ENCODE measurements at places on chromosomes 2 and 18.

GRCh38 chr2:181177376-181177775 is 197.0 kb downstream of the UBE2E3 start:
- DNase-seq, result no peak

DNA sequence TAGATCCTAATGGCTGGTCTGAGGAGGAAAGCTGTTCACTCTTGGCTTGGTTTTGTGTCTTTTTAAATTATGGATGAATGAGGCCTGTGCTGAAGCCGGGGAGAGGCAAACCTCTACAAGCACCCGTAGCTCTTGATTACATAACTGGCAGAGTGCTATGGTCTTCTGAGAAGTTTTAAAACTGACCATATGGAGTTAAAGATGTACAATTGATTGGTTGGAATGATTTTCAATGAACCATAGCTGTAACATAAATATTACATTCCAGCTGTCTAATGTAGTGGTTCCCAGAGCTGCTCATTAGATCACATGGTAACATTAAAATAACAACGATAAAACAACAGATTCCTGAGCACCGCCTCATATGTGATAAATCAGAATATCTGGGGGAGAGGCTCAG is 71.1 kb upstream of the MAP4K3 start:
- DNase-seq, result no peak

GRCh38 chr2:58047961-58048360 is 1.4 kb downstream of the VRK2 start:
- no peak for DNase-seq

- DNase-seq, result no peak
Observed at GRCh38 chr2:170341684-170342623, 164.0 kb downstream of the MYO3B start.

DNA sequence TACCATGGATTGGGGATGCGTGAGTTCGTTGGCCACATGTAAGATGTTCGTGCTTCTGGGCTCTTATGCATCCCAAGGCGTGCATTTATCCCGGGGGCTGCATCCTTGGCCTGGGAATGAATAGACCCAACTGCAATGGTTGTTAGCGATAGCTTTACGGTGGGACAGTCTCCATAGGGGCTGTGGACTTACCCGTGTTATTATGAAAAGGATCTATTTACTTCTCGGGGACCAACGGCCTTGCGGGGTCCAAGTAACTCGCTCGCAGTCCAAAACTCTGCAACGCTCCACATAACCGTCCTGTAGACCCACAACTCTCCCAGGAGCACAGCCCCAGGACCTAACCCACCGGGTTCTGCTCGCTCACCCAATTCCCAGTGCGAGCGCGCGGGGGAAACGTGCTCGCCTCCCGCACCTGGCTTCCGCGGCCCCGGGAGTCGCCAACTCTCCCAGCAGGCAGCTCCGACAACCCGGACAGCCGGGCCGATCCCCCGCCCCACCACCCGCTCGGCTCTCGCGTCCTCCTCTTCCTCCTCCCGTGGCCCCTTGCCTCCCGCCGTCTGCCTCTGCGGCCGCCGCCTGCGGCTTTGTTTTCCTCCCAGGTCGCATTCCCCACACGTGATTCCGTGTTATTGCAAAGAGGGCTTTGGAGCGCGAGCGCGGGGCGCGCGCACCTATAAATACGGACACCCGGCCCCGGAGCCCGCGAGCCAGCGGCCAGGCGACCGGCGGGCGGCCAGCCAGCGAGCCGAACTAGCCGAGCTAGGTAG is at the start of gene CABLES1:
TSS of gene CABLES1 (plus strand) at position 706 of the 770 bp plus-strand sequence. CDS start 278 bp downstream, outside the sequence.
- no peak for DNase-seq

DNA sequence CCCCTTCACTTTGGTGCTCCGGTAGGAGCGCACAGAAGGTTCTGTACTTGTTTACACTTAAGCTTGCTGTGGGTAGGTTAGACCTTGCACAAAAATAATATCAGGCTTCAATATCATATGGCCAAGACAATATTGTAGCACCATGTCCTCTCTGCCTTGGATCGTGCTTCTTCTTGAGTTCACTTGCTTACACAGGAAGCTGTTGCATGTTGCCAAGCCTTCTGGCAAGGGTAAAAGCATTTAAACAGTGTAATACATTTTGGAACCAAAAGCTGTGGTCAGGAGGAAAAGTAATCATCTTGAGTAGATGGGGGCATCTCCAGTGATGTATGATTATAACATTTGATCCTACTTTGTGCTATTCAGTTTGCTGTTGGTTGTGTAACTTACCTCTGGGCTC is 197.5 kb downstream of the LTBP1 start:
- DNase-seq, result no peak

DNA sequence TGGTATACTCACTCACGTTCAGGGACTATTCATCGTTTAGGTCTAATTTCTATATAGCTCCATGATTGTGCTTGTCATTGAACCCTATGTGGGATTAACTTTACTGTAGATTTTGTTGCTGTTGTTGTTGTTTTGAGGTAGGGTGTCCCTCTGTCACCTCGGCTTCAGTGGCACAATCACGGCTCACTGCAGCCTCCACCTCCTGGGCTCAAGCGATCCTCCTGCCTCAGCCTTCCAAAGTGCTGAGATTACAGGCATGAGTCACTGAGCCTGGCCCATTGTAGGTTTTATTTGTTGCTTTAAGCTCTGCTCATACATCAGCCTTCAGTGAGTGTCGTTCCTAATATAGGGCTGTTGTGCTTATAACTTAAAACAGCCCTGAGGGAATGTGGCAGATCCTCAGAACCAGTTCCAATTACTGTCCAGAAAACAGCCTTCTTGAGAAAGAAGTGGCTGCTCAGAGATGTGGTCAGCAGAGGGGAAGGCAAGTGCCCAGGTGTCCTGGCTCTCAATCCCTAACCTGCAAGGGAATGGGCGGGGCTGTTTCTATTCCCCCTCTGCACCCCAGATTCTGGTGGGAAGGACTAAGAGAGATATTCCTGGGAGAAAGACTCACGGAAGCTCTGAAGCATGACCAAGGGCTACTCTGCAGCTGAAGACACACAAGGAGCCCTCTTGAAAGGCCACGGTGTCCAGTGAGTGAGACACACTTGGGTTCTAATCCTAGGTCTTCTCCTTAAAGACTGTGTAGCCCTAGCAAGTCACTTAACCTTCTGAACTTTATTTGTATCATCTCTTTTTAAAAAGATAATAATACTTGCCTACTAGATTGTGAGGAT is 79.6 kb upstream of the LCLAT1 start:
- no peak for DNase-seq

- DNase-seq, result no peak
Observed at GRCh38 chr2:38121481-38121880, 45.5 kb upstream of the CYP1B1 start.

DNA sequence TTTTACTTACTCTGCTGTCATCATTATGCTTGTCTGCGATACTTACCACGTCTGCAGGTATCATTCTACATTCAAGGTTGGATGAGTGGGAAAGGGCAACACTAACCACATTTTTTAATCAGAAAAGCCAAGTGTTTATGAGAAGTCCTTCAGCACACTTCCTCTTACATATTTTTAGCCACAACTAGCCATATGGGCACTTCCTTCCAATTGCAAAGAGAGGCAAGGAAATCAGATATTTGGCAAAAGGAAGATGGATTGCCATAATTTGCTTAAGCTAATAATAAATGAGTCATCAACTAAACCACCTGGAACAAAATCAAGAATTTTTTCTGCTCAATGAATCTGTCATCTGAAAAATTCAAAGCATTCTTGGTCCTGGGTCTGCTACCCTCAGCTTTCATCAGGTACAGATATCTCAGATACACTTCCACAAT is 16.7 kb upstream of the MRO start:
- no peak for DNase-seq

- no peak for DNase-seq
Observed at GRCh38 chr2:56040189-56040588, 116.6 kb upstream of the EFEMP1 start.

GRCh38 chr2:20576598-20577115 is 74.2 kb downstream of the HS1BP3 start:
- no peak for DNase-seq

GRCh38 chr2:121778741-121779487 is 23.5 kb downstream of the TSN start:
- DNase-seq, result no peak

GRCh38 chr2:65293376-65293775 is 65.7 kb downstream of the ACTR2 start:
- DNase-seq, result no peak

- DNase-seq, result no peak
Observed at GRCh38 chr2:44680424-44680971, 261.0 kb upstream of the SIX3 start.

DNA sequence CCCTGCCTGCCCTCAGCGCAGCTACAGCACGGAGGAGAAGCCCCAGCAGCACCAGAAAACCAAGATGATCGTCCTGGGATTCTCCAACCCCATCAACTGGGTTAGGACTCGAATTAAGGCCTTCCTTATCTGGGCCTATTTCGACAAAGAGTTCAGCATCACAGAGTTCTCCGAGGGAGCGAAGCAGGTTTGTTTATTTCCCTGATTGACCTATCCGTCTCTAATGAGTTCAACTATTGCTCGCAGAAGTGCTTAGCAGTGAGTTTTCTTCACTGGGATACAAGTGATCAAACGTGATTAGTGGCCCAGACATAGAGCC is 639 bp downstream of the MAIP1 start:
- DNase-seq, result no peak

GRCh38 chr18:45745817-45746461 is 22.0 kb downstream of the SLC14A1 start:
- DNase-seq, result no peak

GRCh38 chr2:132581991-132582738 is 87.8 kb downstream of the LYPD1 start:
- no peak for DNase-seq

- no peak for DNase-seq
Observed at GRCh38 chr18:1498216-1498615, 593.5 kb downstream of the ADCYAP1 start.

GRCh38 chr2:44769349-44770011 is 172.0 kb upstream of the SIX3 start:
- DNase-seq, result no peak

- DNase-seq, result no peak
Observed at GRCh38 chr2:66343259-66343658, 91.7 kb upstream of the MEIS1 start.

DNA sequence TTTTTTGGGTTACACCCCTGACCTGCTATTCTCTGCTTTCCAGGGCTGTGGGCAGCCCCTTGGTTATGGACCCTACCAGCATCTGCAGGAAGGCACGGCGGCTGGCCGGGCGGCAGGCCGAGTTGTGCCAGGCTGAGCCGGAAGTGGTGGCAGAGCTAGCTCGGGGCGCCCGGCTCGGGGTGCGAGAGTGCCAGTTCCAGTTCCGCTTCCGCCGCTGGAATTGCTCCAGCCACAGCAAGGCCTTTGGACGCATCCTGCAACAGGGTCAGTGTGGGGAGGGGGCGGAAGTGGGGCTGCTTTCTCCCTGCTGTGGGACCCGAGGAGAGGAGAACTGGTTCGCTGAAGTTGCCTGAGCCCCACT is 9.7 kb upstream of the WNT10A start:
- no peak for DNase-seq

GRCh38 chr2:207892716-207893402 is 123.2 kb upstream of the FZD5 start:
- no peak for DNase-seq

DNA sequence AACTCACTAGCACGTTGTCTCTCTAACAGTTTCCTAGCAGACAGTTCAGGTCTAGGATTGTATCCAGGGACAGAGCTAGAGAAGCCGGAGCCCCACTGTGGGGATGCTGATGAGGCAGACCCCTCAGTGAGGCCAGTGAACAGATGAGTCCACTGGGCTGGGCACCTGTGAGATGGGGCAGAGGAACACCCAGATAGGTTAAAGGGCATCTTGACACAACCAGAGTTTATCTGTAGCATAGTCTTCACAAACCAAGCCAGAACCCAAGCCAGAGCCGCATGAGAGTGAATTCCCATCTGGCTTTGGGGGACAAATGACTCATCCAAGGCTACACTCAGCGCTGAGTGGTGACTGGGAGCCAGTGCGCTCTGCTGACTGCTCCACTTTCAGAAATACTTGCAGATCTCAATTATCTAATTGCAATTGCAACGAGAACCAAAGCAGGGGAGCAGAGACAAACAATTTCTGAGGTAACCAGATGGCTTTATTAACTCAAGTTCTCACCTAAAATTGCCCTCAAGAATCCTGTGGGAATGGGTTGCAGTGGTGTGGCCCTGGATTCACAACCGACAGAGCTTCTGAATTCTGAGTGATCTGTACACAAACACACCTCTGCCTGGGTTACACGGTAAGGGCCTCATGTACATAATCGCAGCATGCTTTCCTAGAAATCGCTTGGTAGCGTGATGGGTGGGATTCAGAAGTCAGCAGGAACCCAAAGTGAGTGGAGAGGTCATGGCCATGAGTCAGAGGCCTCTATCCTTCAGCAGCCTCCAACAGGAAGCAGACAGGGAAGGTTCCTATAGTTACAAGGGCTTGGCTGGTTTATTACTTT is 48.7 kb upstream of the MSH2 start:
- no peak for DNase-seq

GRCh38 chr2:20431772-20432171 is 15.1 kb upstream of the RHOB start:
- DNase-seq, result no peak

DNA sequence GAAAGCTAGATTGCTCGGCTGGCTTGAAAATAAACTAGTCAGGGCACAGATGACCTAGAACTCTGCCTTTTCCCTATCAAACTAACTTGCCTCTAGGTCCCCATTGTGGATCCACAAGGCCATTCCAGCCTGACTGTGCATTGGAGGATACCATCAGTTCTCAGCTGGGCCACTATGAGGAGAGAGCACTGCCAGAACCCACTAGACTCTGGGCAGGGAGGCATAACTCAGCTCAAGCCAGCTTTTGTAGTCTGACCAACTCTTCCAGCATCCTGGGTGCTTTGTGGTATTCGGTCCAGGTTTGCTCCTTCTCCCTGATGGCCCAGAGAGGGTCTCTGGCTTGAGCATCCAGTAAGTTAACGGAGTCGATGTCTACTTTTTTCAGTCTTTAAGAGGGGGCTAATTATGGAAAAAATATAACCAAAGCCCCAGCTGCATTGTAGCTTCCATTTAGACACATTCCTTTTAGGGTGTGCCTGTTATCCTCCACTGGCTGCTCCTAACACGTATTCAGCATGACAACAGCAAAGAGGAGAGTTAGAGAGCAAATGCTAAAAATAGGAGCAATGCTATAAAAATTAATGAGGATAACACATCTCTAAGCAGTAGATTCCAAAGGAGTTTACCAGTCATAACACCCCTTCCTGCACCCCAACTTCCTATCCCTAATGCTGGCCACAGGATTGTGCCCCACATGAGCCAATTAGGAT is 15.2 kb downstream of the GKN2 start:
- DNase-seq, result no peak

DNA sequence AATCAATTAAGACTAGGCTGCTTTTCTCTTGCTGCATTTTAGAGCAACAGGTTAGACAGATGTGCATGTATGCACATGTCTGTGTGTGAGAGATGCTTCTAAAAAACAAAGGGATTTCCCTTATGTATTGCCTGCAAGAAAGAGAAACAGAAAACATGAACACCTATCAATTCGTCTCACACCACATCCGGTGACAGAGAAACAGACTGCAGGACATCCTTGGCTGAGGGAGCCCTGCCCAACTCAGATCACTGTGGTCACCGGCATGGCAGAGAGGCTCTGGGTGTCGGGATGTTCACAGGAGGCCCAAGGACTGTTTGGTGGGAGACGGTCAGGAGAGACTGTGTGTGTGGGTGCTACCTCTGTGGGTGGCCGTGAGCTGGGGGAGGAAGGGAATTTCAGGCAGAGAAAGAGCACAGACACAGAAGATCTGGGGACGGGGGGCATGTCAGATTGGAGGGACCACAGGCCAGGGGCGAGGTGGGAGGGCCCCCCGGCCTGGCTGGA is 24.9 kb downstream of the FHL2 start:
- no peak for DNase-seq

GRCh38 chr18:46449499-46449898 is 207.5 kb downstream of the LOXHD1 start:
- DNase-seq, result no peak

Data from KG1 (cell line).